ENCODE measurements at places on chromosomes 6 and 20. TPM values are rescaled to one million over a fixed set of nuclear protein-coding genes. Genes with fewer than 3 reads are reported as not detected.
A peak's percentile ranks its signal among the peaks of the same experiment; 100 is the strongest.

The PGC gene
- not detected for total RNA-seq

- DNase-seq, result no peak
Measured at GRCh38 chr6:14130435-14131075, 13.0 kb downstream of the CD83 start.

DNA sequence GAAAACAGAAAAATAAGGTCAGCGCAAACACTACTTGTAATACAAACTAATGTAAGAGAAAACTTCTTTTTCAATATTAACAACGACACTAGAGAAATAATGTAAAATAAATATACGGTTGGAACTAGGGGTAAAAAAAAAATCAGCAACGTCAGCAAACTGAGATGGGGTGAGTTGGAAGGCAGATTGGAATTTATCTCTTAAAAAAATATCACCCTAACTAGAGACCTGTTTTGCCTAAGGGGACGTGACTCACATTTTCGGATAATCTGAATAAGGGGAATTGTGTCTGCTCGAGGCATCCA is 705 bp upstream of the UTRN start:
- DNase-seq, result no peak

- no peak for DNase-seq
Measured at GRCh38 chr6:168243812-168244376, 75.7 kb downstream of the DACT2 start.

DNA sequence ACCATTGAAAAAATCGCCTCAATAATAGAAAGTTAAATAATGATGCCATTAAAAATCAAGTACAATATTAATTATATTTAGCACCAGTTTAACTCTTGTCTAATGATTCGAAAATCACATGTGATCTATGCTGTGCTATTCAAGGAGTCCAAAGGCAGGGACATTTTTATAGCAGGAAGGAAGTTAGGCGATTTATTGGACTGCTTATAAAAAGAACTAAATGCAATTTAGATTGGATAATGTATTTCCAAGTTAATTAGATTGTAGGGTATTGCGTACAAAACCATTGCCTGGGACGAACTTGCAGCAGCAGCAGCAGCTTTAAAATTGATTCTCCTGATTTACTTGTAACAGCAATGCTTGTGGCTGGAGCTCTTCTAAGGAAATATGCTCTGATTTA is 87.4 kb upstream of the TMEM181 start:
- DNase-seq, result no peak

The SNX3 gene
- 75.1 TPM for total RNA-seq

GRCh38 chr6:141151710-141152417 is 980.9 kb upstream of the GJE1 start:
- DNase-seq, result no peak

The ETV7 gene
- total RNA-seq, result 0.54 TPM

GRCh38 chr6:41654151-41654697 is 16.0 kb downstream of the MDFI start:
- DNase-seq, result no peak

- DNase-seq, result no peak
Measured at GRCh38 chr6:168166627-168167026, 87.6 kb upstream of the FRMD1 start.

The PPP1R14C gene
- total RNA-seq, result 0.21 TPM

GRCh38 chr6:125138083-125138482 is 15.5 kb upstream of the TPD52L1 start:
- DNase-seq, result peak; percentile 8

DNA sequence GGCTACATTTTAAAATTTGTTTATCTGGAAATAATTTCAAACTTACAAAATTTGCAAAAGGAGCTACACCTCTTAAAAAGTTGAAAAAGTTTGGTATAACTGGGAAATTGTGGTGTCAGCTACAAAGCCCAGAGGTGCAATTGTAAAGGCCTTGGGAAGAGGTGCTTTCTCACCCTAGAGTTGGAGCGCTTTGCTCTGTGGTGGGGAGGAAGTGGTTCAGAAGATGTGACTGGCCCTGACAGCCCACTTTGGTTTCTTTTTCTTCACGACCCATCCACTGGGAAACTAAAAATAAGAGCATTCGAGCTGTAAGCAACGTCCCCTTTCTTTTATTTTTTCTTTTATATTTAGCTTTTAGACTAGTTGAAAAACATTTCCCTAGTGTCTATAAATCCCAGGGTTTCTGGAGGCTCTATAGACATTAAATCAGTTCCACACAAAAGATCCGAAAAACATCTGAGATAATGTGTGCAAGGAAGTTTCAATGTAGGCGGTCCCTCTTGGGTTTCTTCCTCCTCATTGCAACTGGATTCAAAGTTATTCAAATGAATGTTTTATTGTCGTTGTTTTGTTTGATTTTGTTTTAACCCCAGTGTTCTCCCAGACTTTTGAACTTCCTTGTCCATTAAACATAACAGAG is 397.8 kb downstream of the KIF16B start:
- no peak for DNase-seq

The OR2H2 gene
- total RNA-seq, result not detected

DNA sequence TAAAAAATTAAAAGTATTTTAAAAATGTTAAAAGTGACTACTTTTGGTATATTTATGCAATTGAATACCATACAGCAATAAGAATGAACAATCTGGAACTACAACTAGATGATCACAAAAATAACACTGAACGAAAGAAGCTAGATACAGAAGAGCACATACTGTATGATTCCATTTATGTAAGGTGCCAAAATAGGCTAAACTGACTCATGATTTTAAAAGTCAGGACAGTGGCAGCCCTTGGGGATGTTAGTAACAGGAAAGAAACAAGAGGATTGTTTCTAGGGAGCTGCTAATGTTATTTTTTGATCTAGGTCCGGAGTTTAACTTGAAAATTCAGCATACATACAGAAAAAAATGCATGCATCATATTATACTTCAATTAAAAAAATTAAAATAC is 42.3 kb downstream of the KIF13A start:
- no peak for DNase-seq

DNA sequence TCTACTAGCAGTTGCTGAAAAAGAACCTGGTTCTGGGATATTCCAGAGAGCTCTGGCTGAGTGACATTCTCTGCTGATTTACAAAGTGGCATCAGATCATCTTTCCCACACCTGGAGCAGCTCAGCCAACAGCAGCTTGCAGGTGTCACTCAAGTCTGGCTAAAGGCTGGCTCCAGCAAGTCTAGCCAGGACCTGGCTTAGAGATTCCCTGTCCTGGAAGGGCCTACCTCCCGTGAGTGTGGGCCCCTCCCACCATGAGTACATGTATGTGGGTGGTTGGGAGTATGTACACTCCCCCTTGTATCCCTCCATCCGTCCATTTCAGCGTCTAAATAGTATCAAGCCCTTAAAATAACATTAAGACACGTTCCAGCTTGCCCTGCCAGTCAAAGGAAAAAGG is 539.3 kb upstream of the ID4 start:
- DNase-seq, result no peak

DNA sequence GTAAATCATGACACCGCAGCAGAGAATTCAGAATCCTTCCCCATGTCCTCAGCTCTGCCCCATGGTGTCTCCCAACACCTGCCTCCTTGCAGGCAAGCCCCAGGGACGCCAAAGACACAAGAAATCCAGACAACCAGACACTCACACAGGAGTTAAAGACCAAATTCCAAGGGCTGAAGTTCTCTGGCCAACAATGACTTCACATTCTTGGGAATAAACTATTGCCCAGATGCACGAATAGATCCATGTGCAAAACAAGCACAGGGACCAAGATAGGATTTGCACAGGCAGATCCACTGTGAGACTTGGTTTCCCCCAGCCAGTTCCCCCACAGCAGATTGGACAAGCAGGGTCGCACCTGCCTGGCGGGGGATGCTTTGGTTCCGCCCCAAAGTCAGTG is 246.7 kb downstream of the SOD2 start:
- DNase-seq, result no peak

DNA sequence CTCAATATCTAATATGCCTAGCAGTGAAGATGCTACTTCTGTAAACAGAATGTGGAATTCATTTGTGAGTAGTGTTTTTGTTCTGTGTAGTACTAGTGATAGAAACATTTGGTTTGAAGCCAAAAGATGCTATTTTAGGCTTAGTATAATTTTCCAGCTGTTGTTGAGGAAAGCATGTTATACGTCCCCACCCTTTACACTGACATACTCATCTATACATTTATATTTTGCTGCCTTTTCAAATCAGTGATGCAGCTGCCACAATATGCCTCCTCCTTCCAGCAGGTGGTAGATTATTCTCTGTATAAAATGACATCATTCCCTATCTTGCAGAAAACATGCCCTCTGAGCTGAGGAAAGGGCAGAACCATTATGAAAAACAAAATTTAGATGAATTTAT is 1217.6 kb upstream of the GJE1 start:
- DNase-seq, result no peak

The HSD17B8 gene
- 18.3 TPM for total RNA-seq

- no peak for DNase-seq
Measured at GRCh38 chr6:56922645-56923044, 32.3 kb upstream of the BEND6 start.

DNA sequence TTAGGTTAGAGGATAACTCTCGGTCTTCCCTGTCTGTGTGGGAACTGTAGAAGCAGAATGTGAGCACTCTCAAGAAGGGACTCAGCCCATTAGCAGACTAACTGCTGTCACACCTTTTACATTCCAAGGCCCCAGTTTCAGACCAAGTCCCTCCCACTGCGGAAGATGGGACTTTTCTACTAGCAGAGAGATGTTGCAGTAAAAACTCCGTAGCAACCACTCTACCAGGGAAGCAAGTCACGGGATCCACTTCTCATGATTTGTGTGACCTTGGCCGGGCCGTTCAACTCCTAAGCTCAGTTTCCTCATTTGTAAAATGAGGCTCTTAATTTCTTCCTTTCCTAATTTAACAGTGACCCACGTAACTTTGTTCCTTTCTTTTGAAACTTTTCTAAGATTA is 77.1 kb upstream of the SLC4A11 start:
- no peak for DNase-seq

GRCh38 chr20:19662637-19662995 is 95.4 kb upstream of the RIN2 start:
- no peak for DNase-seq

The THBD gene
- total RNA-seq, result not detected

- no peak for DNase-seq
Measured at GRCh38 chr6:36141091-36141490, 10.8 kb downstream of the MAPK13 start.

DNA sequence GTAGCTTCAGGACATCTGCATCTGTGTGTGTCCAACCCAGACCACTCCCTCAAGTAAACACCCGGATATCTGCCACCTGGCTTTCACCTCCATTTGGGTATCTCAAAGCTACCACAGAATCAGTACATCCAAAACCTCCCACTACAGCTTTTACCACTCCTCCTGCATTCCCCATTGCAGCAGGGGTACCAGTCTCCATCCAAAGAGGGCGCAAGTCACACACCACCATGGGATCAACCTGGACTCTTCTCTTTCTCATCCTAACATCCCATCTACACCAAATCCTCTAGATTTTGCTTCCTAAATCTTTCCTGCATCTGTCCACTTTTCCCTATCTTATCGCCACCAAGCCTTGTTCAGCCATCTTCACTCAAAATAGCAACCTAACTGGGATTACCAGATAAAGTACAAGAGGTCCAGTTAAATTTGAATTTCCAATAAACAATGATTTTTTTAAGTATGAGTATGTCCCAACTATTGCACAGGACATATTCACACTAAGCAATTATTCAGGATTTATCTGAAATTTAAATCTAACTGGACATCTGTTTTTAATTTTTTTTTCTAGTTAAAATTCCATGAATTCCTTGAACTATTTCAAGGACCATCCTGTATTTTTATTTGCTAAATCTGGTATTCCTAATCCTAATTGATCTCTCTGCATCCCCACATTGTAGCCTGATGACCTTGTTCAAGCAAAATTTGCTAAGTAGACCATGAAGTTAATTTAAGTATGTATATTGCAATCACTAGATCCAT is 164.3 kb upstream of the MLN start:
- no peak for DNase-seq

DNA sequence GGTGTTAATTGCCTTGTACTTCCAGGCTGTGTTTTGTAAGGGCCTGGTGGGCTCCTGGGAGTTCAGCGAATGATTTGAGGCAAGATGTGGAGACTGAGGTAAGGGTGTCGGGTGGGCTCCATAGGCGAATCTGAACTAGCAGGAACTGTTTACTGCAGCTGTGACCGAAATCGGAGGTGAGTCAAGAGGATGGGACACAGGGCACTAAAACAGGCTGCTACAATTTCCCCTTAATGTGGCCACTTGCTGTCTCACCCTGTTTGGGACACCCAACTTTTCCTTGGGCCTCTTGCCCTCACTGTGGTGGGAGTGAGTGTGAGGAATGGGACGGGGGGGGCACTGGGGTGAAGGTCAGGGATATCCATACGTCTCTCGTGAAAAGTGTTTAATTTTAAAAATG is 53.9 kb upstream of the MCUR1 start:
- DNase-seq, result no peak

- peak; percentile 72 for DNase-seq
Measured at GRCh38 chr6:30885999-30886896, 1.9 kb downstream of the DDR1 start.

DNA sequence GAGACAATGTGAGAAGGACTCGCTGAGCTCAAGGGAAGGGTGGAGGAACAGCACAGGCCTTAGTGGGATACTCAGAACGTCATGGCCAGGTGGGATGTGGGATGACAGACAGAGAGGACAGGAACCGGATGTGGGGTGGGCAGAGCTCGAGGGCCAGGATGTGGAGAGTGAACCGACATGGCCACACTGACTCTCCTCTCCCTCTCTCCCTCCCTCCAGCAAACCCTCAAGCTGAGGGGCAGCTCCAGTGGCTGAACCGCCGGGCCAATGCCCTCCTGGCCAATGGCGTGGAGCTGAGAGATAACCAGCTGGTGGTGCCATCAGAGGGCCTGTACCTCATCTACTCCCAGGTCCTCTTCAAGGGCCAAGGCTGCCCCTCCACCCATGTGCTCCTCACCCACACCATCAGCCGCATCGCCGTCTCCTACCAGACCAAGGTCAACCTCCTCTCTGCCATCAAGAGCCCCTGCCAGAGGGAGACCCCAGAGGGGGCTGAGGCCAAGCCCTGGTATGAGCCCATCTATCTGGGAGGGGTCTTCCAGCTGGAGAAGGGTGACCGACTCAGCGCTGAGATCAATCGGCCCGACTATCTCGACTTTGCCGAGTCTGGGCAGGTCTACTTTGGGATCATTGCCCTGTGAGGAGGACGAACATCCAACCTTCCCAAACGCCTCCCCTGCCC is 1.7 kb downstream of the TNF start:
- DNase-seq, result peak; percentile 89

The TNF gene
- total RNA-seq, result 303 TPM

DNA sequence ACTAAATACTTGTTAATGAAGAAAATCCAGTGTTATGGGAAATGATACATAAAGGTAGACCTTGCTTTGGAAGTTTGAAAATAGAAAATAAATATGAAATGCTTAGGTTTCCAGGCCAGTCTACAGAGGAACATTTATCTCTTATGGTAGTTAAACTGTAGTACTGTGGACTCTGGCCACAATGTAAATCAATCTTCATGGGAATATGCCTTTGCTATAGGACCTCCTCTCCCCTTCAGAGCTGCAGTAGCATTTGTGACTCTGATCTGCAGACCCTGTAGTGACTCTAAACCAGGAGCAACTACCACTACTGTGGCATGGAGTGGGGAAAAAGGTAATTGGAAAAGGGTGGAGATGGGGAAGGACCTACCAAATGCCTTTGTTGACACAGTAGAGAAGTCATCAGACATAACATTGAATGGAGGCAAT is 4.5 kb downstream of the HSPA1A start:
- no peak for DNase-seq

The CALHM6 gene
- 24.8 TPM for total RNA-seq

Measured in activated CD4-positive, alpha-beta T cell treated with anti-CD3 and anti-CD28 coated beads, Interleukin-2, amount 10 ng/mL, durations not matched to agents 24 days and 14 days (primary cell).